Foreskin keratinocyte (primary cell): ENCODE measurements at places on chromosomes 4 and X.

DNA sequence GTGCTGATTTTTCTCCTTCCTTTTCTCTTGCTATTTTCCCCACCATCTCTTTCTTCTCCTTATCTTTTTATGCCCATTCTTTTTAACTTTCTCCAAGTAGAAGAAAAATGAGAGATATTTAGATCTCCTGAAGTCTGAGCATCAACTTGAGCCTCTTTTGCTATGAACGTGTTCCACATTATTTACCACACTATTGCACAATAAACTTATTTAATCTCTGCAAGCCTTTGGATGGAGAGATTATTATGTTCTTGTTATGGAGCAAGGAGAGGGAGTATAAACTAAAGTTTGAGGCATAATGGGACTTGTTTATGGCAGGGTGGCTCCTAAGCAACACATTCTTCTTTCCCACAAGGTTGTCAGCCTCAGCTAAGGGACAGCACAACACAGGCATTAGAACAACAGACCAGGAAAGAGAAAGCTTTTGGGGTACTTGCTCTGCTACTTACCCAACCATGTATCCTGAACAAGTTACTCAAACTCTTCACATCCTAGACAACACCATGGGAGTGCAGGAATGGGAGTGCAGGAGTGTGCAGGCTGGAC, 365.5 kb upstream of the BOD1L1 start:
- no peak for DNase-seq

GRCh38 chr4:19971829-19972228, 279.9 kb upstream of the SLIT2 start:
- peak; percentile 86 for DNase-seq

DNA sequence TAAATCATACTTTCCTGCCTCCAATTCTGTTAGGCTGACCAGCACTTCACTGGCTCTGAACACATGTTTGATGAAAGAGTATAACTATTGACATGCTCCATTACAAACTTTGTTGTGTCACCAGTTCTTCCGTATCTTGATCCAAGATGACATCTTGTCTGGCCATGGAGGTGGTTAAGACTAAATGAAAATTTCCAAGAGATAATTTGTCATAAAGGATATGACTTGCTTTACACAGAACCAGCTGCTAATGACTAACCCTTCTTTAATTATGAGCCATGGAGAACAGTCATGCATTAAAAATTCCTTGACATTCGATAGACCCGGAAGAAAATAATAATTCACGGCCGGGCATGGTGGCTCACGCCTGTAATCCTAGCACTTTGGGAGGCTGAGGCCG, 17.7 kb upstream of the N4BP2 start:
- peak; percentile 92 for DNase-seq

GRCh38 chrX:115564243-115564642, 3.3 kb downstream of the PLS3 start:
- no peak for DNase-seq

GRCh38 chrX:65196758-65197360, 220.6 kb upstream of the ZC4H2 start:
- DNase-seq: no peak

DNA sequence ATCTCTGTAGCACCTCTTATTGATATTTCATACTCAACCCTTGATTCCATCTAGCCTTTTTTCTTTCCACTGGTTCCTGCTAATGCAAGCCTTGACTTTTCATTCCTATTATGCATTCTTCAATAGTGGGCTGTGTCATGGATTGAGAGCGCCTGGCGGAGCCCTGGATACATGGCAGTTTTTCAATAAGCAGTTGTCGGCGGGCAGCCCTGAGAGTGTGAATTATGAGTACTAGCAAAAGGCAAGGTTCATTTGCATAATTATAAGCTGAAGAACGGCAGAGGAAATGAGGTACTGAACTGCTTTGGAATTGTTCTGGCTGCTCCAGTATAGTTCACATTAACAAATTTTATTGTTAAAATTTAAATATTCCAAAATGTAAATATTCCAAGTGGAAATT, 339.7 kb upstream of the VCX start:
- no peak for DNase-seq

GRCh38 chr4:52946855-52947254, 84.7 kb downstream of the RASL11B start:
- no peak for DNase-seq
